ENCODE measurements at places on chromosomes 13 and 19. TPM values are rescaled to one million over a fixed set of nuclear protein-coding genes. Genes with fewer than 3 reads are reported as not detected.

DNA sequence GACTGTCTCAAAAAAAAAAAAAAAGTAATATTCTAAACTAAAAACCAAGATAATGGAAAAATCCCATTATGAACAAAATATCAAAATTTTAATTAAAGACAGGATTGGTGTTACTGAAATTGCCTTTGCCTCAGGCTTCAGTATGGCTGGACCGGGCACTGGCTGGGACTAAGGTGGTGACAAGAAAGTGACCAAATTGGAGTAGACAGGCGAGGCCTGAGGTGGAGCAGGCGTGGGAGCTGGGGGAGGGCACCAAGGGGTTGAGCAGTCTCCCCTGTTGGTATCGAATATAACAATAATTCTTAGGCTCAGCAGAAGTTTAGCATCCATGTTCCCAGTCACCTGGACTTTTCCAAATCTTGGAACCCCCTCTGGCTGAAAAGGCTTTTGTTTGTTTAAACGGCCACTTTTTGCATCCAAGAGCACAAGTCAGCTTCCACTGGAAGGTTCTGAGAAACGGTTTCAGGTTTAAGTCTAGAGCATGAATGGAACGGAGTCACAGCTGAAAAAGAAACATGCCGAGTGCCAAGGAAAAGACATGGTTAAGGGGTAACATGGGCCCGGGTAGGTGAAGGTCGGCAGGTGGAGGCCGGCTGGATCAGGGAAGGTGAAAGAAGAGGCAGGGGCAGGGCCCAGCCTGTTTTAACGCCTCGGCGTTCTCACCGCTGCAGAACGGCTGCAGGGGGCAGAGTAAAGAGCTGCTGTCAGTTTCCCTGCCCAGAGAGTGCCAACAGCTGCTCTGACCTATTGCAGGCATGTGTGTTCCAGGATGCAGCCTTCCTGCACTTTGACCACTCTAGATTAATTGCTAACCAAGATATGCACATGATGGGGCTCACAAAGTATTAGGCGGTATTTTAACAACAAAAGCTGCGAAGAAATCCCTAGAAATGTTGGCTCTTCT is 104.4 kb downstream of the TM9SF2 start:
- peak overlapping the region; percentile 35 for H3K27ac ChIP-seq
- H3K27me3 ChIP-seq: no peaks in the 10 kb centered on the region
- peaks cover 31% of the 10 kb centered on the region for H3K4me1 ChIP-seq
- DNase-seq: no peak
- no peaks in the 10 kb centered on the region for H3K36me3 ChIP-seq

GRCh38 chr13:49927755-49928154 is 8.4 kb downstream of the SPRYD7 start:
- no peak overlapping the region for H3K27ac ChIP-seq
- DNase-seq: no peak
- no peak overlapping the region for H3K4me3 ChIP-seq
- no peaks in the 10 kb centered on the region for H3K36me3 ChIP-seq

Gene PSG1
- total RNA-seq: not detected

GRCh38 chr19:51006406-51006805 is 5.0 kb upstream of the KLK8 start:
- H3K27me3 ChIP-seq: peaks cover 4% of the 10 kb centered on the region
- no peaks in the 10 kb centered on the region for H3K36me3 ChIP-seq
- no peak overlapping the region for H3K27ac ChIP-seq

DNA sequence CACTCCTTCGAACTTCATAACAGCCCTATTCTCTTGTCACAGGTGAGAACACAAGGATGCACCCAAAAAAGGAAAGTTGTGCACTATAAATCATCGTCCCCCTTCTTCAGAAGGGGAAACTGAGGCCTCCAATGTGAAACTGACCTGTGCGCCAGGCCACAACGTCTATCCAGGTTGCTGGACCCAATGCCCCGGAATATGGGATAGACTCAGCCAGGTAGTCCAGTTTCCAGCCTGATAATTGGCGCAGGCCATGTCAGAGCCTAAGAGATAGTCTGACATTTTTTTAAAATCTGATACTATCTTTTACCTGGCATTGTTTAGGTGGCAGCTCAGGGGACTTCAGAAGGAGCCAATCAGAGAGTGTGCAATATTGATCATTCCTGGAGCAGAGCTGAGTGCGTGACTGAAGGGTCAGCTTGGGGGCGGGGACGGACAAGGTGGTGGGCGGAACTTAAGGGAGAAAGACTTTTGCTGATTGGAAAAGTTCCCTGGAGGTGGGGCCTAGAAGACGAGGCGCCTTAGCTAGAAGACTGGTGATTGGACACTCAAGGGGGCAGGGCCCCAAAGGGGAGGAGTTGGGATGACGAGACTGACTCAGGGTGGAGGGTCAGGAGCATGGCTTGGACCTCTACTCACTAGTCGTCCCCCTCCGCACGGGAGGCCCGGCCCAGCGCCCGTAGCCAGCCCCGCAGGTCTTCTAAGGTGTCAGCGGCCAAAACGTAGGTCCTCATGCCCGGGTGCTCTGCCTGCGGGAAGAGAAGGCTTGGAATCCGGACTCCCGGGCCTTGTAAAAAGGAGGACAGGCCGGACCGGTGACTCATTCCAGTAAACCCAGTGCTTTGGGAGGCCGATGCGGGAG is 8.5 kb downstream of the PLEKHA4 start:
- H3K27me3 ChIP-seq: no peaks in the 10 kb centered on the region
- peak overlapping the region; percentile 81 for H3K4me3 ChIP-seq
- no peaks in the 10 kb centered on the region for H3K4me1 ChIP-seq
- H3K27ac ChIP-seq: peak overlapping the region; percentile 84

GRCh38 chr19:18908917-18909619 is 10.1 kb downstream of the COPE start:
- no peaks in the 10 kb centered on the region for H3K4me1 ChIP-seq
- H3K4me3 ChIP-seq: no peak overlapping the region
- H3K36me3 ChIP-seq: peaks cover 26% of the 10 kb centered on the region
- no peak overlapping the region for H3K27ac ChIP-seq
- no peak for DNase-seq

GRCh38 chr13:104953588-104953987 is 1581.9 kb downstream of the EFNB2 start:
- H3K36me3 ChIP-seq: no peaks in the 10 kb centered on the region
- DNase-seq: no peak
- H3K4me3 ChIP-seq: no peak overlapping the region

GRCh38 chr19:5138606-5139582 is 170.0 kb downstream of the KDM4B start:
- no peaks in the 10 kb centered on the region for H3K27me3 ChIP-seq
- peak; percentile 87 for DNase-seq
- H3K27ac ChIP-seq: no peak overlapping the region
- H3K4me3 ChIP-seq: no peak overlapping the region
- H3K4me1 ChIP-seq: peaks cover 24% of the 10 kb centered on the region

DNA sequence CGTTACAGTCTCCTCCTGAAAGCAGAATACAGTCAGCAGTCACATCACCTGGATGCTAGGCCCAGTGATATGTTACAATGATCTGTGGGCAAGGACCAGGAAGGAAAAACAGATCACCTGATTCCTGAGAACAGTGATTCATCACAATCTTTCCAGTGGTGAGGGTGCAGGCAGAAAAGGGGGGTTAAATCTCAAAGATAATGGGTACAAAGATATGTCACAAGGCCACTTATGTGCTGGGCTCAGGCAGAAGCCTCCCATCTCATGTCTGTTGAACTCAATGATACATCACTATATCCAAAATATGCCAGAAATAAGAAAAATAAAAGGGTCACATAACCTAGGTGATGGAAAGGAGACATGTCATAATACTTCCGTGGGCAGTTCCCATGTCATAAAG is 10.8 kb upstream of the ZNF91 start:
- no peak for DNase-seq
- H3K4me1 ChIP-seq: no peaks in the 10 kb centered on the region
- H3K4me3 ChIP-seq: no peak overlapping the region
- H3K27me3 ChIP-seq: no peaks in the 10 kb centered on the region
- no peak overlapping the region for H3K27ac ChIP-seq

DNA sequence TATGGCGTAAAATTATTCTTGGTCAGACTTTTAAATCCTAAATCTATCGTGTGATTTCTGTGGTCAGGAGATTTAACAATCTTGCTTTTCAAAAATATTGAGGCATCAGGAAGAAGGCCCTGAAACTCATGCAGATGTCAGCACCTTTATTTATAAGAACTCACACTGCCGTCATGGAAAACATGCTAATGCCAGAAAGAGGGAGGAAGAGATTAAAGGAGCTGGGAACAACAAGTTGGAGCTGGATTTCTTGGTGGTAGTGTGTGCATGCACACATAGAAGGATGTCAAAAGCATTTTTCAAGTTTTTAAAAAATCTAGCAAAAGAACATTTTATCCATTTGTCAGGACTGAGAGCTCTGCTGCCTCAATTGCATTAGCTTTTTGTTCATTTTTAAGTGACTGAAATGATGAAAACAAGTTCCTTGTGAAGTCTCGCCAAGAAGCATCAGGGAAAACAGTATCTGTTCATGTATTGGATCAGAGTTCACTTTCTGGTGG is 342.5 kb downstream of the SPRY2 start:
- H3K4me1 ChIP-seq: no peaks in the 10 kb centered on the region
- no peaks in the 10 kb centered on the region for H3K27me3 ChIP-seq
- H3K4me3 ChIP-seq: no peak overlapping the region
- H3K36me3 ChIP-seq: no peaks in the 10 kb centered on the region
- no peak for DNase-seq

Gene TEX26
- not detected for total RNA-seq

DNA sequence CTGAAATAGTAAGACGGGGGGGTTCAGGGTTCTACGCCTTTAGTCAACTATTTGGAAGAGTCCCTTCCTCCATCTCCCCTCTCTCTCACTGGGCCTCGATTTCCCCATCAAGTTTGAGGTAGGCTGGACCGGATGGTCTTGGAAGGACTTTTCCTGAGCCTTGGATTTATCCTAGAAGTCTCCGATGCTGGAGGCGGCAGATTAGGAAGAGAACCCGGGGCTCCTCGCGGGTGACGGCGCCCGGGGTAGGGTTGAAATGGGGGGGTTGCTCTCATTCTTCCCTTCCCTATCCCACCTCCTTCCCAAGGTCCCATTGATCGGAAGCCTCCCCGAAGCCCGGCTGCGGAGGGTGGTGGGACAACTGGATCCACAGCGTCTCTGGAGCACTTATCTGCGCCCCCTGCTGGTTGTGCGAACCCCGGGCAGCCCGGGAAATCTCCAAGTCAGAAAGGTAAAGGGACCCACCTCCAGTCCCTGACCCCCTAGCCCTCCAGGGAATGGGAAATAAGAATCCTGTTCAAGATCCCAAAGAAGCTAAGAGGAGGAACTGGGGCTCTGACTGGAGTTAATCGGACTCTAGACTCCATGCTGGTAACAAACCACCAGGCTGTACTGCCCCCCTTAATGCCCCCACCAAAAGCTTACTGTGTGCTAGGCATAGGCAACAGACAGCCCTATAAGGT is 781 bp downstream of the QPCTL start:
- peak overlapping the region; percentile 72 for H3K4me3 ChIP-seq
- H3K4me1 ChIP-seq: peaks cover 7% of the 10 kb centered on the region
- peak overlapping the region; percentile 92 for H3K27ac ChIP-seq

GRCh38 chr13:28438598-28439334 is 56.2 kb downstream of the FLT1 start:
- no peak overlapping the region for H3K27ac ChIP-seq
- no peak overlapping the region for H3K4me3 ChIP-seq
- no peaks in the 10 kb centered on the region for H3K36me3 ChIP-seq
- H3K4me1 ChIP-seq: no peaks in the 10 kb centered on the region

Gene TINCR
- 0.20 TPM for total RNA-seq

DNA sequence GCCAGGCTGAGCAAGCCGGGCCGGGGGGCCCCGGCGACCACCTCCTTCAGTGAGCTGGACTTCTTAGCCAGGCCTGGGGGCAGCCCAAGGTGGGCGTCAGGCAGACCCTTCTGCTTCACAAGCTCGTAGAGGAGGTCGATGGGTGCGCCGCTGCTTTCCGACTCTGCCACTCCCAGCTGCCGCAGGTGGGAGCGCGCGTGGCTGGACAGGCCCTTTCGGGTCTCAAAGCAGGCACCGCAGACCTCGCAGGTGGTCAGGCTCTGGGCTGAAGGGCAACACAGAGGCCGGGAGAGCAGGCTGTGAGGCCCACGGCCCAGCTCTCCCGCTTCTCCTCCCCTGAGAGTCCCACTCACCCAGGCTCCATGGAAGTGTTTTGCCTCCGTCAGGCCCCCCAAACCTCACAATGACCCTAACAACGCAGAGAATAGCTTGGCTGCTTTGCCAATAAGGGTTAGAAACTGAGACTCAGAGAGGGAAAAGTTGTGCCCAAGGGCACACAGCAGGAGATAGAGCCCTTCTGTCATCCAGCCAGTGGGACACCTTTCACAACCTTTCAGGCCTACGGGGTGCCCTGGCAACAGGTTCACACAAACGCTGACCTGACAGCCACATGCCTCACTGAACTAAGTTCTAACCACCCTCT is 11.2 kb upstream of the AKAP8L start:
- H3K4me3 ChIP-seq: no peak overlapping the region
- H3K27me3 ChIP-seq: no peaks in the 10 kb centered on the region
- peaks cover 24% of the 10 kb centered on the region for H3K4me1 ChIP-seq
- H3K27ac ChIP-seq: no peak overlapping the region

DNA sequence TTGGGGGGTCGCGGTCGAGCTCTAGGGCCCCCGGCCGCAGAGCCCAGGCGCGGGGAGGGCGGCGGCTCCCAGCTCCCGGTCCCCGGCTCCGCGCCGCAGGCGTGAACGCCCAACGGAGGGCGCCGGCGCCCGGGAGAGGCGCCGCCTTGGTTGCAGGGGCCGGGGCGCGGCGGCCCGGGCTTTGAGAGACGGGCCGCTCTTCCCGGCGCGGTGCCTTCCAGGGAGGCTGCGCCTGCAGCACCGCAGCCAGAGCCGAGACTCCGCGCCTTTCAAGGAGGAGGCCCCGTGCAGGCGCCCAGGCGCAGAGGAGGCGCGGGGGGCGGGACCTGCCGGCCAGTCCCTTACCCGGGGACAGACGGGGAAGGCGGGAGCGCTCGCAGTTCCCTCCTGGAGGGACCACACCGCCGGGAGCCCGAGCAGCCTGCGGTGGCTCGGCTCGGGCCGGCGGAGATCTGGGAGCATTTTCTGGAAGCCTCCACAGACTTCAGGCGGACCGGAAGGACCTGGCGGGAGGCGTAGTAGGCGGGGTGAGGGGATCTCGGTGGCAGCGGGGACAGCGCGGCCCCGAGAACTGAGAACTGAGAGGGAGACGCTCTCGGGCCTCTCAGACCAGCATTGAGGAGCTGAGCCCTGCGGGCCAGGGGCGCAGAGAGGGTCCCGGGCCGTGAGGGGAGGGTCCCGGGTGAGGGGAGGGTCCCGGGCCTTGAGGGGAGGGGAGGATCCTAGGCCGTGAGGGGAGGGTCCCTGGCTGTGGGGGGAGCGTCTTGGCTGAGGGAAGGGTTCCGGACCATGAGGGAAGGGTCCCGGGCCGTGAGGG is 25.5 kb upstream of the MCF2L start:
- no peaks in the 10 kb centered on the region for H3K36me3 ChIP-seq
- H3K4me3 ChIP-seq: peak overlapping the region; percentile 76
- peak; percentile 16 for DNase-seq
- peaks cover 7% of the 10 kb centered on the region for H3K4me1 ChIP-seq
- no peak overlapping the region for H3K27ac ChIP-seq

DNA sequence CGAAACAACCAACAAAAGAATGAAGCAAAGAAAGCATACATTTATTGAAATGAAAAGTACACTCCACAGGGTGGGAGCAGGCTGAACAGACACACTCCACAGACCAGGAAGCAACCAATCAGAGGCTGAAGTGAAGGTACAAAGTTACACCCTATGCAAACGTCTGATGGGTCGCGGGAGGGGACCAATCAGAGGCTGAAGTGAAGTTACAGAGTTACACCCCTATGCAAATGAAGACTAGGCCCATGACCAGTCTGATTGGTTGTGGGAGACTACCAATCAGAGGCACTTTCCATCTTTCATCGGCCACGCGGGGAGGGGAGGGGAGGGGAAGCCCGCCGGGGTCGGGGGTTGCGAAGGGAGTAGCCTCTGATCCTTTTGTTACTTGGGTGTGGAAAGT is 12.4 kb upstream of the FBL start:
- no peak for DNase-seq
- no peaks in the 10 kb centered on the region for H3K36me3 ChIP-seq
- no peak overlapping the region for H3K4me3 ChIP-seq
- H3K27me3 ChIP-seq: no peaks in the 10 kb centered on the region

Gene CPT1C
- total RNA-seq: 0.66 TPM
